ENCODE measurements at places on chromosomes 11 and 22.

DNA sequence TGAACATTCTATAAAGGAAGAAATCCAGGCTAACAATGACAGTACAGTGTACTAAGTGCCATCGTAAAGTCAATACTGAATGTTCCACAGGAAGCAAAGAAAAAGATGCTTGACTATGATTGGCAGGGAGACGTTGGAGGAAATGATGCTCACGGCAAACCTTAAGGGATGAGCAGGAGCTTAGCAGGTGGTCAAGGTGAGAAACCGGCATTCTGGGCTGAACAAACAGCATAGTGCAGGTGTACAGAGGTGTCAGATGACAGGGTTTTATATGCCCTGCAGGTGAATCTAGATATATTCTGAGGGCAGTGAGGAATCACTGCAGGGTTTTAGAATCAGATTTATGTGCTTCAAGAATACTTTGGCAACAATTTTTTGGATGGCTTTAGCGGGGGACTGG, 85.3 kb upstream of the HEPHL1 start:
- no peak for DNase-seq

- no peak for DNase-seq
Observed at GRCh38 chr11:71235719-71236118, 16.7 kb downstream of the SHANK2 start.

DNA sequence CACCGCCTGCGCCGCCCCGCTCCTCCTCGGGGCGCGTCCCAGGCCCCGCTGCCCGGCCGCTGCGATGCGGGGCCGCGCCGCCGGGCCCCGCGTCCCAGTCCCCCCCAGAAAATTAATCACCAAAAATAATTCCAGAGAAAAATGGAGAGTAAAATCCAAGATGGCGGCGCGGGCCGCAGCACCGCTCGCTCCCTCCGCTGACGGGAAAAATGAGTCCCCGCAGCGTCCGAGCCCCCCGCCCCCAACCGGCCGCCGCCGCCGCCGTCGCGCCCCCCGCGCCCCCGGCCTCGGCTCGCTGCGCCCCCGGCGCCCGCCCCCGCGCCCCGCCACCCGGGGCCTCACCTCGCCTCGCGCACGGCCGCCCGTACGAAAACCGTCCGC, at the start of gene KMT5B:
Gene KMT5B, minus strand, starts transcription at position 162 of the 381 bp plus-strand sequence. CDS start 23,220 bp downstream, outside the sequence.
- no peak for DNase-seq

GRCh38 chr11:134405841-134406240, 6.2 kb downstream of the B3GAT1 start:
- DNase-seq = no peak

- DNase-seq = no peak
Observed at GRCh38 chr22:38730411-38730871, 24.7 kb downstream of the GTPBP1 start.

GRCh38 chr22:42180349-42180842, 49.8 kb upstream of the CYP2D6 start:
- peak; percentile 60 for DNase-seq

DNA sequence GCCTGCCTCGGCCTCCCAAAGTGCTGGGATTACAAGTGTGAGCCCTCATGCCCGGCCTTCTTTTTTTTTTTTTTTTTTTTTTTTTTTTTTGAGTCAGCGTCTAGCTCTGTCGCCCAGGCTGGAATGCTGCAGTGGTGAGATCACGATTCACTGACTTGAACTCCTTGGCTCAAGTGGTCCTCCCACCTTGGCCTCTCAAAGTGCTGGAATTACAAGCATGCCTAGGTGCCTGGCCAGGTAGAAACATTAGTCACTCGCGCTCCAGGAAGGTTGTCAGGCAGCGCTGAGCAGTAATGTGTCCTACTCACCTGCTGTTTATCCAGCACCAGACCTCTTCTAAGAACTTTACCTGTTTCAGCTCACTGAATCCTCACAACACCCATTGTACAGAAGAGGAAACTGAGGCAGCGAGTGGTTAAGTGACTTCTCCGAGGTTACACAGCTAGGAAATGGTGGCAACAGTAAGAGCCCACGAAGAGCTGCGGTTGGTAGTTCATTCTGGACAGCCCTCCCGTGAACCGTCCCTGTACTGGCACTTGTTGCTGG, 496 bp upstream of the CST6 start:
- no peak for DNase-seq
